ENCODE measurements at places on chromosomes 6 and 20.

DNA sequence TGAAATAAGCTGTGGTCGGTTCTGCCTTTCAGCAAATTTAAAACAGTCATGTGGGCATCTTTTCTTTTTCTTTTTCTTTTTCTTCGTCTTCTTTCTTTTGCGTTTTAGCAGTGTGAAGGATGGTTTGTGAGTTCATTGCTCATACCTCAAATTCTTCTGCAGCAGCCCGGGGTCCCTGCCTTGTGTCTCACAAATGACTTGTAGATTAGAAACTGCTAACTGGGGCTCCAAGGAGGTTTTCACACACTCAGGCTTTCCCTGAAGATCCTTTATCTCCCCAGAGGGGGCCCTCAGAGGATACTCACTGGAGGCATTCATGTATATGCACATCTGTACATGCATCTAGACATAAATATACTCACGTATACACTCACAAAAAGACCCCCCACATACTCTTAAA, 1.7 kb downstream of the SMOC2 start:
- DNase-seq: no peak

- DNase-seq: no peak
Measured at GRCh38 chr20:6698056-6698455, 69.4 kb upstream of the BMP2 start.

- no peak for DNase-seq
Measured at GRCh38 chr20:51154708-51155690, 132.1 kb upstream of the KCNG1 start.

DNA sequence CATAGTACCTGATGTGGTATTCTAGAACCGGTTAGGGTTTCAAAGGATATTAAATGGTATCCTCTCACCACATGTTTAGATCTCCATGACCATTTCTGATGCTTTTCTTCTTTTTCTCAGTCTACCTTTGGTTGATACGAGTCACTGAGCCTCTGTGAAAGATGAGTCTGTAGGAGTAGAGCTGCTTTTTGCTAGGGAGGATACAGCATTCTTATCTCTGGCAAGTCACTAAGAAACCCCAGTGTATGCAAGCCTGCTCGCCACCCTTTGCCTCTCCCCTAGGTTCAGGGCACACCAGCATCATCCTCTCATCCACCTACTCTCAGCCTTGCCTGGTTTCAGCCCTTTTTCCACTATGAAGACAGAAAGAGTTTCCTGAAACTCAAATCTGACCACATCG, 89.9 kb downstream of the MTFR2 start:
- no peak for DNase-seq

- no peak for DNase-seq
Measured at GRCh38 chr6:69289689-69290495, 506.9 kb downstream of the LMBRD1 start.

DNA sequence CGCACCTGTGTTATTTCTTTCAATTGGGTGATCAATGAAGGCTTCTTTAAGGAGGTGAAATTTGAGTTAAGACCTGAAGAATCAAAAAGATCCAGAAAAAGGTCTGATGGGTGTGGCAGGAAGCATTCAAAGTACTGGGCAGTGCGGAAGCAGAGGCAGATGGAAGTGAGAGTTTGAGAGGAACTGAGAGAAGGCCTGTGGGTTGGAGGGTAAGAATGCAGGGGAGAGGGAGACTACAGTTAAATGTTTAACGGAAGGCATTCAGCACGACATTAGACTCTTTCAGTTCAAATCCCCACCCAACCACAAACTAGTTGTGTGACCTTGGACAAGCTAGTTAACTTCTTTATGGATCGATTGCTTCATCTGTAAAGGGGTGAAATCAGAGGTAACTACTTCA, 50.5 kb upstream of the GCM1 start:
- DNase-seq: no peak

DNA sequence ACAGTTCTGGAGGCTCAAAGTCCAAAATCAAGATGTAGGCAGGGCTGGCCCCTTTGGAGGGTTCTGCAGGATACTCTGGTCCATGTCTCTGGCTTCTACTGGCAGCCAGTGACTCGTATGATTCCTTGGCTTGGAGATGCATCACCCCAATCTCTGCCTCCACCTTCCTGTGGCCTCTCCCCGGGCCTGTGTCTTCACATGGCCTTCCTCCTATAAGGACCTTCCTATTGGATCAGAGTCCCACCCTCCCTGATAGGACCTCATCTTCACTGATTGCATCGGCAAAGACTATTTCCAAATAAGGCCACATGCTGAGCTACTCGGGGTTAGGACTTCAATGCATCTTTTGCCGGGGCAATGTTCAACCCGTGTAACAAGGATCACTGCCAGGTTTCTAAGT, 509.0 kb downstream of the CD83 start:
- DNase-seq: no peak

DNA sequence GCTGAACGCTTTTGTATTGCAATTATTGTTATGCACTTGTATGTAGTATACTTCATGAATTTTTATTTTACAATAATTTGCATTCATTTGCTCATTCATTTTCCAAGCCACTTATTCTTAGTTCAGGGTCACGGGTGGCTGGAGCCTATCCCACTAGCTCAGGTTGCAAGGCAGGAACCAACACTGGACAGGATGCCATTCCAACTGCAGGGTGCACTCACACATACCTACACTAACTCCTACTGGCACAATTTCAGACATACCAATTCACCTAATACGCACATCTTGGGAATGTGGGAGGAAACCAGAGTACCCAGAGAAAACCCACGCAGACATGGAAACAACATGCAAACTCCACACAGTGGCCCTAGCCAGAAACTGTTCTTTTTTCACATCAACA, 61.8 kb downstream of the LMBRD1 start:
- DNase-seq: no peak

GRCh38 chr6:90677440-90677839, 90.6 kb upstream of the MAP3K7 start:
- DNase-seq: no peak

- DNase-seq: no peak
Measured at GRCh38 chr6:157699777-157700636, 123.0 kb upstream of the SNX9 start.

- DNase-seq: no peak
Measured at GRCh38 chr20:48291896-48292295, 506.6 kb upstream of the SULF2 start.

- DNase-seq: no peak
Measured at GRCh38 chr6:170452767-170453545, 100.2 kb downstream of the PSMB1 start.

DNA sequence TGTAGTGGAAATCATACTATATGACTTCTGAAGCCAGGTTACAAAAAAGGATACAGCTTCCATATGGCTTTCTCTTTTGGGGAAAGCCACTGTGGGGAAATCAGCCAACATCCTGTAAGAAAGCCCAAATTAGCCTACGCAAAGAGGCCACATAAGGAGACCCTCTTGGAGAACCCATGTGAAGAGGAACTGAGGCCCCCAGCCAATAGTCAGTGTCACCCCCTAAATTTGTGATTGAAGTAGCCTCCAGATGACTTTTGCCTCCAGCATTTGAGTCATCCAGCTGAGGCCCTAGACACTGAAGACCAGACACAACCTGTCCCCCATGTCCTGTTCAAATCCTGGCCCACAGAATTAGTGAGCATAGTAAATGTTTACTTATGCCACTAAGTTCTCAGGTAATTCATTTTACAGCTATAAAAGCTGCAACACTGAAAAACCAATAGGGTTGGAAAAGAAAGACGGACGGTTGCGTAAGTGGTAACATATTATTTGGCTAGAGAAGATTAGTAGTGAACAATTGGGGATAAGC, 60.4 kb downstream of the HMGCLL1 start:
- DNase-seq: no peak

GRCh38 chr6:34723203-34723602, 26.6 kb upstream of the ILRUN start:
- peak; percentile 35 for DNase-seq

- DNase-seq: no peak
Measured at GRCh38 chr6:141123049-141123448, 1009.7 kb upstream of the GJE1 start.

GRCh38 chr20:23970049-23970448, 18.5 kb downstream of the GGTLC1 start:
- DNase-seq: no peak

GRCh38 chr6:135165031-135165430, 16.1 kb upstream of the MYB start:
- DNase-seq: no peak

GRCh38 chr6:136795386-136795785, 3.1 kb upstream of the MAP3K5 start:
- DNase-seq: no peak

GRCh38 chr6:167547751-167548150, 222.9 kb downstream of the TTLL2 start:
- no peak for DNase-seq
